Activated CD4-positive, alpha-beta T cell treated with anti-CD3 and anti-CD28 coated beads, Interleukin-2, amount 50 U/mL, for 48 hours (primary cell): ENCODE measurements at places on chromosomes 5 and 9.

GRCh38 chr9:117403848-117404247 is 11.0 kb downstream of the ASTN2 start:
- DNase-seq, result no peak

GRCh38 chr5:56158331-56158960 is 74.7 kb downstream of the ANKRD55 start:
- no peak for DNase-seq

GRCh38 chr9:23658376-23659258 is 167.4 kb downstream of the ELAVL2 start:
- no peak for DNase-seq

GRCh38 chr5:31563216-31563615 is 31.1 kb downstream of the C5orf22 start:
- no peak for DNase-seq

GRCh38 chr5:169243651-169244422 is 57.1 kb downstream of the SLIT3 start:
- DNase-seq, result no peak

DNA sequence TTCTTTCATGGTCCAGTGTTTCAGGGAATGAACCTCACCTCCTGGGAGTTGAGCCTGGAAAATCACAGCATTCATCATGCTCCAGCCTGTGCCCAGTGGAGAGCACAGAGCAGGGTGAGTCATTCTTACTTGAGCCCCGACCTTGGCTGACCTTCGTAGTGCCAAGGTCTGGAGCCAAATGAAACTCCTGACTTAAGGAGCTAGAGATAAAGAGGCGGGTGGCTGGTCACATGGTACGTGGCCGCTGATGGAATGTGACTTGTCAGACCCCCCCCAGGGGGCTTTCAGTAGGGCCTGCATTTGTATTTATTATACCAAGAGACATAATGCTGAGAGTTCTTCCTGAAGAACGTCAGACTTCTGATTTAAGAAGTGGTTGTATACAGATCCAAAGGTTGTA is 15.0 kb upstream of the PIP5K1B start:
- no peak for DNase-seq

DNA sequence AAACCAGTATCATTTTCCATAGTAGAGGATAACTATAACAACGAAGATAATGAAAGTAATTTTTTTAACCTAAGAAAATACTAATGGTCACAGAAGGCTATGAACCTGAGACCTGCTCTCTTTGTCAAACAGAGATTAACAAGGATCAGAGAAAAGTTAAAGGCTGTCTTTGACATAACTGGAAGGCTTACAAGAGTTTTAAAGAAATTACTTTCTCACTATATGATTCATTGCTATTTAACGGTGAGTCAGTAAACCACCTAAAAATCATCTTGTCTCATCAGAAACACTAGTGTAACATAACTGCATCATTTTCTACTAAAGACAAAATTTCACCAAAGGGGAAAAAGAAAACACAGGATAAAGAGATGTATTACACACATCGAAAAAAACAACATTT is 19.3 kb downstream of the MLANA start:
- no peak for DNase-seq

DNA sequence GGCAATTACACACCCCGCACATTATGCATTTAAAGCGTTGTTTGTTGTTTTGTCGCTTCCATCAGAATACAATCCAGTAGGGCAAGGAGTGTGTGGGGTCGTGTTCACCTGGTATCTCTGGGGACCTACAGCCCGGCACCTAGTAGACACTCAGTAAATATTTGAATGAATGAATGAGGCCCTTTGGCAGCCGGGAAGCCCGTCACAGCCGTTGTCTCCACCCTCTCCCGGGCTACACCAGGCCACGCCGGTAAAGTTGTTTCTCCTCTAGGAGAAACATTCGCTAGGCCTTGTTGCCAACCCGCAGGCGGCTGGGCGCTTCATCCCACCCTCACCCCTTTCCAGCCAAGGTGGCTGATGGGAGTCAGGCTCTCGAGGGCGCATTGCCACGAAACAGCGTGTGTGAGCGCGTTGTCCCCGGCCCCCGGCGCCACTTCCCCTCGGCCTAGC is 876 bp upstream of the JAK2 start:
- no peak for DNase-seq

GRCh38 chr9:132806306-132806705 is 71.8 kb downstream of the AK8 start:
- DNase-seq, result no peak

- DNase-seq, result no peak
Measured at GRCh38 chr5:57653636-57654290, 171.2 kb upstream of the ACTBL2 start.

DNA sequence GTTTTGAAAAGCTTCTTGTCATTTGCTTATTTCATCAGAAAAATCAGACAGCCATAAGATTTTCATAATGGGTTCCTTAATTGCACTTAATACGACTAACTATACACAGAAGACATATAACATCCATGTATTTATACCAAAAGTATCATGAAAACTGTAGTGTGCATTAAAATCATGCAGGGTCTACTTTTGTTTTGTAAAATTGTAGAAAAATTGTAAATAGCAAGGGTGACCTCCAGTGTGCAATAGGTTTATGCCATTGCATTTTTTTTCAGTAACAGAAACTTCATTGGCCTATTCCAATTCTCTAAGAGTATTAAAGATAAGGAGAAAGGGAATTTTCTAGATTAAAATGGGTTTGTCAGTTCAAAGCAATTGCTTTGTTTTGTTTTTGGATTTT is 307.6 kb downstream of the KIAA0825 start:
- DNase-seq, result no peak

- no peak for DNase-seq
Measured at GRCh38 chr5:17434982-17435381, 63.0 kb upstream of the TAF11L2 start.

GRCh38 chr5:147878066-147878759 is at the start of gene SCGB3A2:
Gene SCGB3A2, plus strand, starts transcription at chr5:147878711. Its CDS starts 93 bp downstream, at chr5:147878804.
- DNase-seq, result no peak

GRCh38 chr5:141882594-141883183 is 4.5 kb upstream of the PCDH1 start:
- DNase-seq, result no peak
